Astrocyte (in vitro differentiated cells and primary cell): ENCODE measurements at places on chromosomes 11 and 22. TPM values are rescaled to one million over a fixed set of nuclear protein-coding genes. Genes with fewer than 3 reads are reported as not detected.

ATP6V1E1 gene
- 153 and 160 TPM in 2 replicates for total RNA-seq

PIWIL4 gene
- total RNA-seq: 0.59 and 0.75 TPM in 2 replicates

- no peak for DNase-seq
Measured at GRCh38 chr11:79287952-79288351, 152.9 kb downstream of the TENM4 start.

GRCh38 chr11:34566208-34566551 lies 52.6 kb upstream of the ELF5 start:
- DNase-seq: no peak

GRCh38 chr11:69280994-69281393 lies 13.0 kb upstream of the MYEOV start:
- peak; percentile 91 for DNase-seq
